Activated effector memory CD4-positive, alpha-beta T cell treated with Interleukin-2 at 50 U/mL for 16 hours (primary cell): ENCODE measurements at places on chromosomes 6 and 20.

- DNase-seq, result no peak
Observed at GRCh38 chr20:8020314-8021079, 936 bp upstream of the TMX4 start.

GRCh38 chr6:19896693-19897010, 59.5 kb downstream of the ID4 start:
- no peak for DNase-seq

GRCh38 chr6:12150812-12151432, 138.8 kb downstream of the HIVEP1 start:
- DNase-seq, result no peak

- DNase-seq, result no peak
Observed at GRCh38 chr6:16476861-16477260, 238.5 kb downstream of the GMPR start.

- DNase-seq, result no peak
Observed at GRCh38 chr6:71040043-71040442, 83.2 kb upstream of the B3GAT2 start.

DNA sequence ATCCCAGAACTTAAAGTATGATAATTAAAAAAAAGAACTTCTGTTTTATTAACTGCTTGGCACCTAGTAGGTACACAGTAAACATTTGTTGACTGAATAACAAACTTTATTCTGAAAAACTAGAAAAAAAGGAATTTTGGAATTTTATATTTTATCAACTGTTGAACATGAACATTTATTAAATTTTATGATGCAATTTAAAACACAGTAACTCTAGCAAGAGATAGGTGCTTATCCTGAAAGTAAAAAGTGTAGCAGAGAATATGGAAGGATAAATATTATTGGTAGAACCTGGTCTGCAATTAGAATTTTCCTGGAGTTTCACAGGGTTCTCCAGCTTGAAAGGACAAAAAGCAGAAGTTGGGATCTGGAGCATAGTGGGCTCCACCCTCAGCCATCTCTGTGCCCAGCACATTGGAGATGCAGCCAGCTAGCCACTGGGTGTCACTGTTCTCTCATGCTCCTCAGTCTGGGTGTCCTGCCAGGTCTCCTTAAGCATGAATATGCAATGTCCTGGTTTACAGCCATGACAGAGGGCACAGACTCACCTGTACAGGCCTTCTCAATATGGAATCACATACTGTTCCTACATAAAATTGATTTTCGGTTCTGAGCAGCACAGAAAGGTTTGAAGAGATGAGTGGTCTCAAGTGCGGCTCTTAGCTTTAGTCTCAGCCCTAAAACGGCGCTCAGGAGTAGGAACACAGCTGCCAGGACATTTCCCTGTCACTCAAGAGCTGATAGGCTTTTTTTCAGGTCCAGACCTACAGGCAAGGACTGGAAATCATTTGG, 31.7 kb upstream of the IL20RA start:
- DNase-seq, result peak; percentile 30

DNA sequence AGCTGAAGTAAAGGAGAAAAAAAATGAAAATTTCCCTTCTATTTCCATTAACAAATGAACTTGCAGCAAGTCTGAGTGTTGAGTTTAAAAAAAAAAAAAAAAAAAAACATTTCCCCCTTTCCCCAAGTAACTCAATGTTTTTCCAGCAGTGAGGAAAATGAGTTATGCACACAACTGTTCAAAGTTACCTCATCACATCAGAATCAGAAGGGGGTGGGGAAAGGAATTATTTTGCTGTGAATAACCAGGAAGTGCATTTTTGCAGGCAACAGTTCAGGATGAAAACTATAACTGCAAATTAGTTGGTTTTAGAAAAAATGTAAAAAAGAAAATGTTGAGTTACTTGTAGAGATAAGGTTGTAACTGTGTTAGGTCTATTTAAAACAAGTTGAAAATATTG, 568.9 kb upstream of the CITED2 start:
- DNase-seq, result no peak

- no peak for DNase-seq
Observed at GRCh38 chr6:139820210-139820609, 445.8 kb upstream of the CITED2 start.

DNA sequence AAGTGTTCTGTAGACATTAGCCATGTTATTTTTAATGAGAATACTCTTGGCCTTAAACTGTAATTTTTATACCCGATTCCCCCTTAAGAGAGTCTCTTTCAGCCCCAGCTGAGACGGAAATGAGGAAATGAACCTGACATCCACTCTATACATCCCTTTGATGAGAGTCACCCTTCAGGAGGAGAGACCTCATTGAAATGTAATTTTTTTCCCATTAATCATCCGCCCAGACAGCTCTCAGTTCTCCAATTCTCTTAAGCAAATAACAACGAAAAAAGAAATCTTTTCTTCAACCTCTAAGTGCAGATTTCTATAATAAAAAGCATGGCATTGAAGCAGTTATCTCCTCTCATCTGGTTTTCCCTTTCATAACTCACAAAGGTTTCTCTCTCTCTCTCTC, 243.8 kb upstream of the PMEPA1 start:
- no peak for DNase-seq

GRCh38 chr6:35166520-35166919, 25.4 kb upstream of the TCP11 start:
- no peak for DNase-seq

GRCh38 chr6:74780831-74781230, 425.0 kb downstream of the COL12A1 start:
- no peak for DNase-seq

DNA sequence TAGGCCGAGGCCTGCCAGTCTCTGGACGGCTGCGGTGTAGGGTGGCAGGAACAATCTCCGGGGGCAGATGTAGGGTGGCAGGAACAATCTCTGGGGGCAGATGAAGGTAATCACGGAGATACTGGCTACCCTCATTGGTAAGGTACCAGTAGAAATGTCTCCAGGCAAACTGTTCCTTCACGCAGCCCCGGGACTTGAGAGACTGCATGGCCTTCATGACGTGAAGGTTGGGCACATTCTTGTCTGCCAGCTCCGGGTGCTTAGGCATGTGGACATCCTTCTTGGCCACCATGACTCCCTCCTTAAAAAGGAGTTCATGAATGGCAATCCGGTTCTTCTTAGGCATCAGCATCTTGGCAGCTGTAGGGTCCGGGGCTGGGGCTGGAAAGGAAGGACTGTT, 6.1 kb downstream of the FAM110A start:
- DNase-seq, result no peak

DNA sequence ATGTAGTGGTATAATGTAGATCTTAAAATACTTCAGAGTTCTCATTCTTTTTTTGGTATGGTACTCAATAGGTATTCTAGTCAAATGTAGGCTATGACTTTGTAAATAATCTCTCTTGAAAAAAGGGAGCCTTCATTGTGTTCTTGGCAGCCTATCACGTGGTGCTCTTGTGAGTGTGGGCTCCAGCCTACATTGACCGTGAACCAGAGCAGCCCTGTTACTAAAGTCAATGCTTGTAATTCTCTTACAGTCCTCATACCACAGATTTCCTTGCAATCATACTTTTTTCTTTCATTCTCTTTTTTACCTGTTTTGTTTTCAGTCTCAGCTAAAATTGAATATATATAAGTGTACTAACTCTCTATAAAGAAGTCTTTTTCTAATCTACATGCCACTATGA, 31.1 kb downstream of the ARID1B start:
- no peak for DNase-seq

DNA sequence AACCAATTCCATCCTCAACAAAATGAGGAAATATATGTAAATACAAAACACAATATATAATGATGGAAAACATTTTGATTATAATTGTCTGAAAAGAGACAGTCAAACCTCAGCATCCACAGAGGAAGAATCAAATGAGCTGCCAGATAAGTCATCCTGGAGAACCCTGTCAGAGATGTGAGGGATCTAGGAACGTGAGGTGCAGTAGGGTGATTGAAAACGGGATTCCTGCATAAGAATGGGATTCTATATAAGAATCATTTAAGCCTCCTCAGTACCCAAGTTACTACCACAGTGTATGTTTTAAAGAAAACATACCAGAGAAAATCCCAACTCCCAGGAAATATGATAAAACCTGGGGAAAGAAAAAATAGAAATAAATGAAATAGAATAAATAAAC, 690.5 kb downstream of the FRK start:
- no peak for DNase-seq

DNA sequence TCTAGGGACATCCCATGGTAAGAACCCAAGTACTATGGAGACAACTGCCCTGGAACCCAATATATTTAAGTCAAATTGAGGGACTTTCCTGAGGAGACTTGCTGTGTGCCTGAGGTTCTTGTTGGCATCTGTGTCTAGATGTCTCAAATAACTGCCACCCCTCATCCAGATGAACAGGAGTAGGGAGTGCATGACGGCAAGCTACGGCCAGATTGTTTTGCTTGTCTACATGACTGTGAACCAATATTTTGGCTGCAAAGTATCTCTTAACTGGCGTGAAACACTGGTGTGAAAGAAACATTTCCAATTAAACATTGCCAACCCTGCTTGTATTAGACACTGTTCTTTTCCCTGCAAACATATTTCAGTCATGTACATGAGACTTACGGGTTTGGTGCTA, 52.4 kb upstream of the SIM1 start:
- no peak for DNase-seq

DNA sequence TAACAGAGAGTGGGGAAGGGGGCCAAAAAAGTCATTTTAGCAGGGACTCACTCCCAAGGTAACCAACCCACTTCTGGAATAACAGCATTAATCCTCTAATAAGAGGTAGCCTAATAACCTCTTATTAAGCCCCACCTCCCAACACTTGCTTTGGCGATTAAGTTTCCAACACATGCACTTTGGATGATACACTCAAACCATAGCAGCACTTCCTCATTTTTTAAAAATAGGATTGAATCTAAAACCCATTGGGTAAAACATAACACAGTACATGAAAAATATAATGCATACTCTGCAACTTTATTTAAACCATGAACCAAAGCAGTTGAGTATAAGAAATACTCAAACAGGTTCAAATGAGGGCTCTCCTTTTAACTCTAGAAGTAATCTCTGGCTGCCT, 318.3 kb downstream of the HACE1 start:
- no peak for DNase-seq

DNA sequence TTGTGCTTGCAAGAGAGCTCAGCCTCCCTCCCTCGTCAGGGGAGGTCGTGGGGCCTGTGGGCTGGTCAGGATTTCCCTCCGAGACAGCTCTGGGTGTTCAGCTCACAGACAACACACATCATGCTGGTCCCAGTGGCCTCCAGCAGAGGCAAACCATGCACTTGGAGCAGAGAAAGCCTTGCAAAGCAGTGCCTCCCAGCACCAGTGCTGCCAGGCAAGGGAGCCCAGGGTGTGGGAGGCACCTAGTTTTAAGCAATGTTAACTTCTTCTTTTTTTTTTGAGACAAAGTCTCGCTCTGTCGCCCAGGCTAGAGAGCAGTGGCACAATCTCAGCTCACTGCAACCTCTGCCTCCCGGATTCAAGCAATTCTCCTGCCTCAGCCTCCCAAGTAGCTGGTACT, 34.0 kb upstream of the INSM1 start:
- no peak for DNase-seq

- no peak for DNase-seq
Observed at GRCh38 chr6:123962508-123962907, 158.8 kb downstream of the NKAIN2 start.

- DNase-seq, result no peak
Observed at GRCh38 chr6:101402622-101403031, 9.1 kb downstream of the GRIK2 start.

GRCh38 chr6:126302191-126302590, 37.7 kb upstream of the CENPW start:
- DNase-seq, result no peak

GRCh38 chr6:21616005-21616404, 22.5 kb downstream of the SOX4 start:
- no peak for DNase-seq

GRCh38 chr6:36928547-36928918, 26.0 kb upstream of the PI16 start:
- no peak for DNase-seq

GRCh38 chr6:111591370-111591900, 14.2 kb downstream of the TRAF3IP2 start:
- DNase-seq, result no peak

- DNase-seq, result no peak
Observed at GRCh38 chr6:43405354-43405753, 22.0 kb upstream of the ABCC10 start.

DNA sequence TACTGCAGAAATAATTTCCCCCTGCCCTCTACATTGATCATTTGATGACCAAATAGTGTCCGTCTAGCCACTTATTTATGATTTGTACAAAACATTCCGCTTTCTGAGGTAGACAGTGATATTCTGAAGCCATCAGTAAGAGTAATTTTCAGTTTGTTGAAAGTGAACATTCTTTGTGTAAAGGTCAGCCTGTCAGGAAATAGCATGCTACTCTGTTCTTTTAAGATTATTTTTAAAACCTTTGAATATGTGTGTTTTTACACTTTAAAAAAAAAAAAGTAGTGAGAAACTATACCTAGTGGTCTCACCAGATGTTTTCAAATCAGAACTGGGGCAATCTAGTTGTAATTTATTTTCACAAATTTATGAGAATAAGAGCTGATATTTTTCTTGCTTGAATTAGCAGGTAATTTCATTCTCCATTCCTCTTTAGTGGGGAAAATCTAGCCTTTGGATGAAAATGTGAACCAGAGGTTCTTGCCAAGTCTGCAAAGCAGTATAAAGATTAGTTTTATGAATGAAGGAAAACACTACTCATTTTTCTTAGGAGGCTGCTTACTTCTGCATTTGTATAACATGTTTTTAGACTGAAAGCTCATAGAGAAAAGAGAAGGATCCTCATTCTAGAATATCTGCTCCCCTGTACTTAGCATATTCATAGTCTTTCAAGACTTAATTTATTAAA, 12.1 kb upstream of the REV3L start:
- no peak for DNase-seq

DNA sequence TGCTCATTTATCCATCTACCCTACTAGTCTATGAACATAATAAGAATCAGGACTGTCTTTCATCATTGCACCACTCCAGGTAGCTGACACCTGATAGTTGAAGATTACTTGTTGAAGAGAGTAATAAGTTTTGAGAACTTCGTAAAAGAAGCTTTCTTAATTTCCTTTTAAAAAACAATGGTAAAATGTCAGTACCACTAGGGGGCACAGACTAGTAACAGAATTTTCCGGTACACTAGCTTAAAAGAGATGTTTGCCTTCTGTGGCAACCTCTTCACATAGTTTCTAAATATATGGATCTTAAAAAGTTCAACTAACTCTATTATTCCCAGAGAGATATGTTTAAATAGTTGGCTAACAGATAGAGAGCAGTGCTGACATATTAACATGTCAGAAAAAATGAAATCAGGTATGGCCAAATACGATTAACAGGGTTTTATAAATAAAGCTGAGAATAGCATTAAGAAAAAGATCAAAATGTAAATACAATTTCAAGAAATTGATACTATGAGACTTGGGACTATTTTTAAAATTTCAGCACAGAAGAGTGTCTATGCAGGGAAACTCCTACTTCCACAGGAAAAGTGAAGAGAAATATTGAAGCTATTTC, 5.4 kb upstream of the KCNQ5 start:
- DNase-seq, result no peak

DNA sequence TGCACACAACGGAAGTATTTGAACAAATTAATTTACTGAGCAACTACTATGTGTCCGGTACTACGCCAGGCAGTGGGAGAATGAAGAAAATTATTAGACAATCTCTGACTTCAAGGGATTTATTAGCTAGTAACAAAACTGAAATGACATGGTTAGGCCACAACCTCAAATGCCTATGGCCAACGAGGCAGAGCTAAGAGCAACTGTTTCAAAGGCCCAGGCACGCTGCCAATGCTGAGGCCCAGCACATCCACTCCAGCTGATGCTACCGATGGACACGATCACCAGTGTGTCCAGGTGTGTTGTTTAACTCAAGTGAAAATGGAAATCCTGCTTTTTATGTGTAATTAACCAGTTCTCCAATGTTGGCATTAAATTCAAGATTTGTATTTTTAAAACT, 420.9 kb downstream of the PRKN start:
- no peak for DNase-seq
